ENCODE measurements at places on chromosomes 13 and 19.

- DNase-seq, result no peak
Measured at GRCh38 chr13:42113478-42113877, 65.0 kb downstream of the DGKH start.

- DNase-seq, result no peak
Measured at GRCh38 chr13:30409886-30410704, 12.2 kb upstream of the UBE2L5 start.

- peak; percentile 87 for DNase-seq
Measured at GRCh38 chr19:633068-633785, at the start of gene POLRMT. Gene POLRMT (minus strand): TSS chr19:633537. CDS start chr19:633512, 25 bp downstream.

- DNase-seq, result no peak
Measured at GRCh38 chr13:20160306-20161274, at the start of gene GJA3. Gene GJA3 (minus strand): TSS chr13:20161052. CDS start chr13:20143288, 17,764 bp downstream.

GRCh38 chr13:20356444-20356843 lies 124.3 kb upstream of the GJB6 start:
- DNase-seq, result no peak

- no peak for DNase-seq
Measured at GRCh38 chr13:101025925-101026324, 351.3 kb upstream of the TMTC4 start.

- no peak for DNase-seq
Measured at GRCh38 chr13:101155920-101156319, 260.4 kb downstream of the NALCN start.

DNA sequence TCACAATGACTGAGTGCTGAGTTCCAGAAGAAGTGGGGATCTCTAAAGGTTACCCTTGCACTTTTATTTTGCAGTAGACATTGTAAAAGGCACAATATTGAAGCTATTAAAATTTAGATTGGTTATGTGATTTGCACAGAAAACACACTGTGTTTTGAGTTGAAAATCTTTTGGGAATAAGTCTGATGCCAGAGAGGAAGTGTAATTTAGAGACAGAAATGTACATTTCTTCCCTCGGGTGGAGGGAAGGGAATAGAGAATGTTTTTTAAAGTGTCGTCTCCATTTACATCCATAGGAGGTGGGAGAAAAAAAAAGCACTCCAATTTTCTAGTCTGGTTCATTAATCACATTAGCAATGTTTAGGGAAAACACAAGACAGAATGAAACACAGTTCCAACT lies 465.8 kb downstream of the OLFM4 start:
- DNase-seq, result no peak

DNA sequence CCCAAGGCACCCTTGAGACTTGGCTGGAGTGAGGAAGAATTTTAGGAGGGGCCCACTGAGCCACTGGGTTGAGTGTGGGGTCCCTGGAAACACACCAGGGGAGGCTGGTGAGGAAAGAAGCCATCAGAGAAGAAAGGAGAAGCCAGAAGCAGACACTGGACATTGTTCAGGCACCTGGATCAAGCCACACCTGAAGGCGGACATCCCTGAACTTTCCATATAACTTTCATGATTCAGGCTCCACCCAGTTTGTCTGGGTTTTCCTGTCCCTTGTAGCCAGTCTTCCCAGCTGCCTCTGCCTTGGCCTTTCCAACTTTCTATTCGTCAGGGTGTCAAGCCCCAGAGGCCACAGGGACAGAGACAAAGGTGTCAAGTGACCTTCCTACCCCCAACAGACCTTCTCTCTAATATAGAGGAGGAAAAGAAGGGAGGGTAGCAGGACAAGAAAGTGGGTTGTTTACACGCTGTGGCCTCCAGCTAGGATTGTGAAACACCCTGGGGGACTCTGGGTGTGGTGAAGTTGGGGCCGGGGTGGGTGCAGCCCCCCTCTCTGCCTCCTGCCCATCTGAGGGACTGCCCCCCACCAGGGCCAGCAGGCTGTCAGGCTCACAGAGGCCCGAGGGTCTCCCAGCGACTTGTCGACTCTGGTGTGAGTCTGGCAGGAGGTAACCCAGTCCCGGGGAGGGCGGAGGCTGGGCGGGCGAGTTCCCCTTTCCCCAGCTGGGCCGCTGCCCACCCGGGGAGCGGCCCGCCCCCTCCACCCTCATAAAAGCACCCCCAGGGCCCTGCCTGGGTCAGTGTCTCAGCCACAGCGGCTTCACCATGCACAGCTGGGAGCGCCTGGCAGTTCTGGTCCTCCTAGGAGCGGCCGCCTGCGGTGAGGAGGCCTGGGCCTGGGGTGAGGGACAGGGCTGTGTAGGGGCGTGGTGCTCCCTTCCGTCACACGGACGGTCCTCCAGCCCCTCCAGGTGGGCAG lies at the start of gene CFD:
Gene CFD (plus strand): TSS at position 797 of the 976 bp plus-strand sequence. CDS start 26 bp downstream, at position 823.
- DNase-seq, result no peak

GRCh38 chr13:35784286-35784951 lies 307.9 kb upstream of the MAB21L1 start:
- DNase-seq, result no peak

GRCh38 chr19:17076543-17076991 lies 990 bp downstream of the MYO9B start:
- no peak for DNase-seq
